ENCODE measurements at places on chromosomes 7 and 10. TPM values are rescaled to one million over a fixed set of nuclear protein-coding genes. Genes with fewer than 3 reads are reported as not detected.

Gene ATRNL1
- 0.17 TPM for total RNA-seq

Gene MYO1G
- 0.17 TPM for total RNA-seq

Gene FOXP2
- total RNA-seq, result 11.4 TPM

Gene PCGF6
- total RNA-seq, result 14.3 TPM

Gene DGKB
- not detected for total RNA-seq

Gene CLDN4
- 1.2 TPM for total RNA-seq

Gene WDR86
- total RNA-seq, result not detected

Gene EN2
- total RNA-seq, result not detected

Gene SVIL
- 98.9 TPM for total RNA-seq

Gene MEOX2
- total RNA-seq, result 53.9 TPM

Gene TBATA
- not detected for total RNA-seq

Gene GOLGA7B
- total RNA-seq, result under 0.01 TPM

All from dermis blood vessel endothelial cell (primary cell).